Activated CD4-positive, alpha-beta memory T cell treated with anti-CD3 and anti-CD28 coated beads, Interleukin-2, amount 10 ng/mL, durations not matched to agents 7 days and 5 days (primary cell): ENCODE measurements at places on chromosomes 12 and 14. TPM values are rescaled to one million over a fixed set of nuclear protein-coding genes. Genes with fewer than 3 reads are reported as not detected.

DNA sequence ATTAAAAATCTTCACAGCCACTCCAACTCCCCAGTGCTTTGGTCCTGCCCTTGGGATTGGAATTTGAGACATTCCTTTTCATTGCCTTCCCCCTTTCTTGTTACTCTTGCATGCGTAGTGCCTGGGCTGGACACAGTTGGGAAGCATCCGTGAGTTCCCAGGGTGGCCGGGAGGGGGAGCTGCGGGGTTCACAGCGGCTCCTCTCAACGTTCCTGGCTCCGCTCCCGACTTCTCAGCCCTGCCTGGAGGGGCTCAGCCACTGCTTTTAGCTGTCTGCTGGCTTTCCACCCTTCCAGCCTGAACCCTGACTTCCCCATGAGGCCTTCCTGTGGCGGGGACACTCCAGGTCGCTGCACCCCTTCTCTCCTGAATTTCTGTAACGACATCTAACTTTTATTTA is 3.2 kb downstream of the TEX52 start:
- peak; percentile 52 for DNase-seq

- no peak for DNase-seq
Measured at GRCh38 chr12:1698720-1699119, 7.8 kb downstream of the ADIPOR2 start.

GRCh38 chr14:21068521-21069387 is 1.4 kb upstream of the ARHGEF40 start:
- peak; percentile 45 for DNase-seq

GPX2 gene
- total RNA-seq, result not detected

SCN8A gene
- 0.58 TPM for total RNA-seq
